ENCODE measurements at places on chromosomes 3 and 15.

DNA sequence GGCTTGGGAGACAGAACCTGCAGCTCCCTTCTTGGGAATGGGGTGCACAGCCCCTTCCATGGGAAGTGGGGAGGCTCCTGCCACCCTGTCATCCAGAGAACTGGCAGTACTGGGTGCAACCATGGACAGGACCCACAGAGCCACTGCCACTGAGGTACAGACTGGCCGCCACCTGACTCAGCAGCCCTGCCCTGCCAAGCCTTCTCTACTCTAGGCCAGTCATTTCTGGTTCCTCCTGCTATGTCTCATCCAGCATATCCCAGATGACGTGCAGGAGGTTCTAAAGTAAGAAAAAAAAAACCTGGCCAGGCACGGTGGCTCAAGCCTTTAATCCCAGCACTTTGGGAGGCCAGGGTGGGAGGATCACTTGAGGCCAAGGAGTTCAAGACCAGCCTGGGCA is 76.9 kb upstream of the RPL32 start:
- DNase-seq = no peak

- DNase-seq = peak; percentile 60
Observed at GRCh38 chr15:42921342-42921731, 759 bp upstream of the TTBK2 start.

DNA sequence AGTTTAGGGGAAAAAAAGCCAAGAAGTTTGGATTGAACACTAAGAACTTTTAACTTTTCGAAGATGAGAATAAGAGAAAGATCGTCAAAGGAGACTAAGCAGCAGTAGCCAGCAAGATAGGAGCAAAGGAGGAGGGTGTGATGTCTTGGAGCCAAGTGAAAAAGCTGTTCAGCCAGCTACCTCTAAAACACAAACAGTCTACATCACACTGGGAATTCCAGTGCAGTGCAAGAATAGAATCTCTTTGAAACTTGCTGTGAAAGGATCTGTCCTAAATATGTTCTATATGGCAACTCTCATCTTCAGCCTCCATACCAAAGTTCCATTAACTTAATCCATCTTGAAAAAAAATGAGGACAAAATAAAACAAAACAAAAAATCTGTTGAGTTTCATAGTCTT is 541.5 kb downstream of the MAGI1 start:
- no peak for DNase-seq

GRCh38 chr15:50613600-50613999 is 67.1 kb upstream of the USP50 start:
- DNase-seq = no peak

DNA sequence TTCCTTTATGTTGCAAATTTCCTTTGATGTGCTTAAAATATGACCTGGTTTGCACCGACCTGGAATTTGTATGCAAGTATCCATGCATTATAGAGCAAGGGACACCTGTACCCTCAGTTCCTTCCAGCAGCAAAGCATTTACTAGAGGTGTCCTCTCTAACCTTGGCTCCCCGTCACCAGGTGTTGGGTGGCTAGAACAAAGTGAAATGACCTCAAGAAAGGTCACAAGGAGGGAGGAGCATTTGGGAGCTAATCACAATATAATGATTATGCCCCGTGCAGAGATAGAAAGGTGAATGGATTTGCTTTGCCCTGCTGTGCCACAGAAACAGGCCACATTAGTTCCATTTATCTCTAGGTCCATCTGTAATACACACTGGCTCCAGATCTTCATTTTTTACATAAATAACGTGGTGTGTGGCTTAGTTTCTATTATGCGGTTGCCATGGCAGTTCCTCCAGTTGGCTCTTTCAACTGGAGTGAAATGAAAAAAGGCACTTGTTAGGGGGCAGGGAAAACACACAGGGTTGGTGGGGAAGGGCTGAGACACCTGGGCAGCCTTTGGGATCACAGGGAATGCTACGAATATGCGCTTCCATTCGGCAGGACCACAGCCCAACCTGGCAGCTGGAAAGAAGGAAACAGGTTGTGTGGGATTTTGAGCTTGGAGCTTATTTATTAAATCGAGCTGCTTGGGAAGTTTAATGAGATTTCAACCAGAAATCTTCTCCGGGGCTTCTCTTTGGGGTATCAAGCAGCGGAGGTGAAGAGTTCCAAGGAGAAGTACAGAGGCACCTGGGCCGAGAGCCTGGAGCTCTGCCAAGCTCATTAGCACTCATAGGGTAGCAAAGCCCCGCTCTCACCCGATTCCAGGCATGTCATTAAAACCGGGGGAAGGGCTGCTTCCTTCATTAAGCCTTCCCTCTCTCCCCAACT is 233.5 kb upstream of the ST8SIA2 start:
- no peak for DNase-seq

- DNase-seq = no peak
Observed at GRCh38 chr3:106036696-106037095, 167.9 kb upstream of the CBLB start.

Measured in stimulated activated CD8-positive, alpha-beta memory T cell treated with anti-CD3 and anti-CD28 coated beads, Interleukin-4, amount 100 ng/mL, for 48 hours (primary cell).